ENCODE measurements at places on chromosomes 3 and 15.
A peak's percentile ranks its signal among the peaks of the same experiment; 100 is the strongest.

DNA sequence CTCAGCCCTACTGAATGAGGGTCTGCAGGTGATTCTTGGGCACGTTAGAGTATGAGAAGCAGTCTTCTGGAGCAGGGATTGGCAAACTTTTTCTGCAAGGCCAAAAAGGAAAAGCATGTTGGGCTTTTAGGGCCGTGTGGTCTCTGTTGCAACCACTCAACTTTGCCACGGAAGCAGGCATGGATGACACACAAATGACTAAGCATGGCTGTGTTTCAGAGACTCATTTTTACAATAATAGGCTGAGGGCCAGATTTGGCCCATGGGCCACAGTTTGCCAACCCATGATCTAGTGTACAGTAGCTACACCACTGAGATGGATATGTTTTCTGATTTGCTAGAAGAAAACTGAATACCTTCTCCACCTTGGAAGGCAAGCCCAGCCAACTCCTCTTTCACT lies 66.1 kb upstream of the PRICKLE2 start:
- DNase-seq, result no peak

GRCh38 chr15:72783004-72783639 lies 436 bp downstream of the ADPGK start:
- no peak for DNase-seq

DNA sequence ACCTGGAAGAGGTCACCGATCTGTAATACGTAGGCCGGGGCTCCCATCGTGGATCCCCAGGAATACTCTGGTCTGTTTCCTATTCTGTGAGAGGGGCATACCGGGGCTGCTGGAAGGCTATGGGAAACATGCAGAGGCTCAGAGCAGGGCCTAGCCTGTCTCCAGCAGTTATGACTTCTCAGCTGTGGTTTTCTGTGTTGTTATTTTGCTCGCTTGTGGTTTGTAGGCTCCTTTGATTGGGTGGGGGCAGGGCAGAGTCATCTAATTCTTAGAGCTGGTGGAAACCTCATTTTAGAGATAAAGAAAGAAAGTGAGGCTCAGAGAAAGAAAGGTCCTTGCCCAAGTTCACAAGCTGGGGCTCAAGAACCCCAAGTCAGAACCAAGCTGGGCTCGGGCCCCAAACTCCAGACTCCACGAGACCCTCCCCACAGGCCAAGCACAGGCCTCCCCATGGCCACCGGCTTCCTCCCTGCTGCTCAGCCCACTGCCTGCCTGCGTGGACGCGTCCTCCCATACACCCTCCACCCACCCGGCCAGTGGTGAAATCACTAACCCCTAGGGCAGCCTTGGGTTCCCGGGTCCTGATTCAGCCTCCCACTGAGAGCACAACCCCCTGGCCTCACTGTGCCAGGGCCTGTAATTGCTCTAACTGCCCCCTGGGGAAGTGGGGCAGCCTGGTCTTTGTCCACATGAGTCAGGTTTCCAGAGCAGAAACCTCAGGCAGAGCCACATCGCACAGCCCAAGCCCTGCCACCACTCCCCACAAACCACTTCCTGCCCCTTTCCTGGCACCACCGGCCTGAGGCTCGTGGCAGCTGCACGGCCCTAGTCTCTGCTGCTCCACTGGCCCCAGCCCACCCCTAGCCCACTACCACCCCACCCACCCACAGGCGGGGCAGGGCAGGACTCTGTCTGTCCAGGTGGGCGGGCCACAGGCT lies 270.8 kb downstream of the UACA start:
- peak; percentile 56 for DNase-seq

- no peak for DNase-seq
These were observed 291.8 kb downstream of the UBE2E2 start for GRCh38 chr3:23494967-23495366.

DNA sequence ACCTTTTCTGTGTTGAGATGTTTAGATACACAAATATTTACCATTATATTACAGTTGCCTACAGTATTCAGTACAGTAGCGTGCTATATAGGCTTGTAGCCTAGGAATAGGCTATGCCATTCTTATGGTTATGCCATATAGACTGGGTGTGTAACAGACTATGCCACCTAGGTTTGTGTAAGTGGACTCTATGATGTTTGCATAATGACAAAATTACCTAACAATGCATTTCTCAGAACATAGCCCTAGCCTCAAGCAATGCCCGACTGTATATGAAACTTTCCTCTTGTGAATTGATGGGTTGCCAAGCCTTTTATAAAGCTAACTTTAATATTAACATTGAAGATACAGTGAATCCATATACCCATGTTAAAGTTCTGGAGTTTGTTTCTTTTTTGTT lies 10.3 kb upstream of the PHLDB2 start:
- no peak for DNase-seq

DNA sequence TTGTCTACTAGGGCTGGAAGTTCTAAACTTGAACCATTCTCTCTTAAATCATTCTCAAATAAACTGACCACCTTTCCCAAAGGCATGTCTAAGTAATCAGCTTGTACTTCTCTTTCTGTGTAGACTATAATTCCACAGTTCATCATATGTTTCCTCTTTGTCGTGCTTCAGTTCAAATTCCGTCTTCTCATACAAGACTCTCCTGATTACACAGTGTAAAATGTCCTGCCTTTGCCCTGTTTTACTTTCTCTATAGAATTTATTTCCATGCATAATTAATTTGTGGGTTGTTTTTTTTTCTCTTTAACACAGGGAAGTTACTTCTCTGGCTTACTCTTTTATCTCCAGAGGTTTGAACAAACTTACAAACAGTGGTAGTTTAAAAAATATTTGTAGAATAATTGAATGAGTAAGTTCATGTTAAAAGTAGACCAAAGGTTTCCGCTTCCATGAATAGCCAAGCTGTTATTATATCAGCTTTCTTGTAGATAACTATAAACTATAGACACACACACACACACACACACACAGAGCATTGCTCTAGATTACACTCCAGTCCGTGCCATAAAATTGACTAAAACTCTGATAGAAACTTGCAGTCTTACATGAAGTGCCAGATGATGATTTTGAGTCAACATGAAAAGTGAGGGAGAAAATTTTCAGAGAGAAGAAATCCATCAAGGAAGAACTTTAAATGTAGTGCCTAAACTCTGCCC lies 119.0 kb downstream of the SUCNR1 start:
- no peak for DNase-seq

- no peak for DNase-seq
These were observed 654.9 kb upstream of the KCNMB2 start for GRCh38 chr3:177881351-177881750.

- no peak for DNase-seq
These were observed 293.1 kb downstream of the NLGN1 start for GRCh38 chr3:173690542-173691180.

GRCh38 chr15:89433686-89434085 lies 62.7 kb downstream of the RHCG start:
- no peak for DNase-seq

GRCh38 chr3:88010810-88011209 lies 48.0 kb downstream of the CGGBP1 start:
- no peak for DNase-seq

DNA sequence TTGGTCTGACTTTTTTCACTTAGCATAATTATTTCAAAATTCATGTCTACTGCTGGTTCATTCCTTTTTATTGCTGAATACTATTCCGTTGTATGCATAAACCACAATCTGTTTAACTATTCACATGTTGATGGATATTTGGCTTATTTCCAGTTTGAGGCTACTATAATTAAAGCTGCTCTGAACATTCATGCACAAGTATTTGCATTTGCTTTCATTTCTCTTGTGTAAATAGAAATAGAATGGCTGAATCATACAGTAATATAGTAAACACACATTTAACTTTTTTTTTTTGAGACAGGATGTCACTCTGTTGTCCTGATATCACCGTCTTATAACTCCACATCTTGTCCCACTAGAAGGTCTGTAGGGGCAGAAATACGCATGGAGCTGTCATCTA lies 57.3 kb downstream of the NMNAT3 start:
- DNase-seq, result no peak

DNA sequence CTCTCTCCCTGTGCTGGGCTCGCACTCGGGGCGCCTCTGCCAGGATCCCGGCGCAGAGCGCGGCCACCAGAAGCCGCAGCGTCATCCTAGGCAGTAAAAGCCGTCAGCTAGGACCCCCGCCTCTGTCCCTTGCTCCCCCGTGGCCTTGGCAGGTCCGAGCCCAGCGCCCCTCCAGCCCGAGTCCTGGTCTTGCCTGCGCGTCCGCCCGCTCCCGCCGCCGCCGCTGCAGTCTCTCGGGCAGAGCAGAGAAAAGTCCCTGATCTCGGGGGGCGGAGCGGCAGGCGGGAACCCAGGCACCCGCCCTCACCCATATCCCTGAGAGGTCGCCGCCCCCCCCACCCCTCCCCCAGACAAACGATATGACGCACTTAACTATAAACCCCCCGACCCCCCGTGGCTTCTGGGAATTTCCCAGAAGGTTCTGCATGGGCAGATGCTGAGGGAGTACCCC lies at the start of gene COL7A1:
Gene COL7A1 (minus strand): TSS at position 255 of the 451 bp plus-strand sequence. CDS start 170 bp downstream, at position 85.
- no peak for DNase-seq

DNA sequence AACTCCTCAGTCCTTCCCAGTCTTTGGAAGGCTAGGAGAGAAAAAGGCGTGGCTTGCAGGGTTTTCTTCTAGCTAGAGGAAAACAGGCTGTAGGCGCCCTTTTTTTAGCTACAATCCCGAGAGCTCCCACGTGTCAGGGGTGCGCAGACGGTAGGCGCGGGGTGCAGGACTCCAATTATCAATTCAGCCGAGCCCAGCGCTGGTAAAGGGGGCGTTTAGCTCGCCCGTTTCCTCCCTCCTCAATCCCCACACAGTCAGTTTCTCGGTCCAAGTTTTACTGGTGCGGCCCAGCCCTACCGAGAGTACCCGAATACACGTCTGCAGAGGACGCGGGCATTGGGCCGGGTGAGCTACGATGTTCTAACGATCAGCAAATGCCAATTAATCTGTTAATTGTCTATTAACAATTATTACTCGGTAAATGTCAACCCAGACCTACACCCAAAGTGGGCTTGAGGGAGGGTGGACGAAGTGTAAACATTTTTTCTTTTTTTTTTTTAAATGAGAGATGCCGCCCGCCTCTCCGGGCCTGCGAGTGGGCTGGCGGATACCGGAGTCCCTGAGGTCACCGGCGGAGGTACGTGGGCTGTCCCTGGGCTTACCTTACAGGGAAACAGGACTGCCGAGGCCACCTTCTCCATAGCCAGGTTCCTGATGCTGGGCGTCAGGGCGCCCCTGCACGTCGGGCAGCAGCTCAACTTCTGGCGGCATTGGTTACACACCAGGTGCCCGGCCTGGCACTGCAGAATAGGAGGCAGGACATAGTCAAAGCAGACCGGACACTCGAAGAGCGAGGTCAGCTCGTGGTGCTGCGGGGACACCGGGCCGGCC lies 923 bp downstream of the SIAH2 start:
- DNase-seq, result no peak

- no peak for DNase-seq
These were observed 73.3 kb downstream of the MRPL46 start for GRCh38 chr15:88393719-88394519.

DNA sequence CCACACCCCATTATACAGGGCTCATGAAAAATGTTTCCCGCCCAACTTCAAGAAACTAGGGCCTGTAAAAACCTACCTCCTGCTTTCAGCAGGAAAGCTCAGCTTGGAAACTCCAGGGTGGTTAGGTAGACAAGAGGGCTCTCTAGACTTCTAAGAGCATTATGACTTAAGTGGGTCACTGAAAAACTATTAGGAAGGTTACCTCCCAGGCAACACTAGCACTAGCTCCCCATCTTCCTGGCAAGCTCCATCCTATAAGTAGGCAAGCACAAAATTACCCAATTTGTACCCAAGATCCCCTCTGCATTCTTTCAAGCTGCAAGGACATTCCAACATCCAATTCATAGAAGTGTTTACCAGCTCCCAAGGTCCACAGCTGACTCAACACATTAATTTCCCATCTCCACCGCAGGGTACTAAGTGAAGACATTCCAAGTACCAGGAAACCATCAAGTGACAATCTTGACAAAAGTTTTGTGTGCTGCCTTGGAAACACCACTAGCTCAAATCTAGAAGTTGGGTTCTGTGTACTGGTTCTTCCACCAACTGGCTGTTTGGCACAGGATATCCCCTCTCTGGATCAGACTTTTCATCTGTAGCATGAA lies 46.9 kb downstream of the WNT5A start:
- DNase-seq, result no peak

DNA sequence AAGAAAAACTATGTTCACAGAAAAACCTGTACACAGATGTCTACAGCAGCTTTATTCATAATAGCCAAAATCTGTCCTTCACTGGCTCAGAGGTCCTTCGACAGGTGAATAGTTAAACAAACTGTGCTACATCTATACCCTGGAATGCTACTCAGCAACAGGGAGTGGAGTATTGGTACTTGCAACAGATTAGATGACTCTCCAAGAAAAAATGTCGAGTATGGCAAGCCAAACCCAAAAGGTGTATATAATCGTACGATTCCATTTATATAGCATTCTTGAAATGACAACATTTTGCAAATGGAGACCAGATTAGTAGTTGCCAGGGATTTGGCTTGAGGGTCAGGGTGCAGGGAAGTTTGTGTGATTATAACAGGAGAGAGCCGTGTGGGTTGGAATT lies 22.4 kb upstream of the RGMA start:
- no peak for DNase-seq

- no peak for DNase-seq
These were observed 6.7 kb downstream of the ZIC1 start for GRCh38 chr3:147415874-147416273.

- no peak for DNase-seq
These were observed 34.8 kb downstream of the LIPC start for GRCh38 chr15:58466566-58466965.

- DNase-seq, result no peak
These were observed 8.8 kb upstream of the NPHP3 start for GRCh38 chr3:132730891-132731580.

DNA sequence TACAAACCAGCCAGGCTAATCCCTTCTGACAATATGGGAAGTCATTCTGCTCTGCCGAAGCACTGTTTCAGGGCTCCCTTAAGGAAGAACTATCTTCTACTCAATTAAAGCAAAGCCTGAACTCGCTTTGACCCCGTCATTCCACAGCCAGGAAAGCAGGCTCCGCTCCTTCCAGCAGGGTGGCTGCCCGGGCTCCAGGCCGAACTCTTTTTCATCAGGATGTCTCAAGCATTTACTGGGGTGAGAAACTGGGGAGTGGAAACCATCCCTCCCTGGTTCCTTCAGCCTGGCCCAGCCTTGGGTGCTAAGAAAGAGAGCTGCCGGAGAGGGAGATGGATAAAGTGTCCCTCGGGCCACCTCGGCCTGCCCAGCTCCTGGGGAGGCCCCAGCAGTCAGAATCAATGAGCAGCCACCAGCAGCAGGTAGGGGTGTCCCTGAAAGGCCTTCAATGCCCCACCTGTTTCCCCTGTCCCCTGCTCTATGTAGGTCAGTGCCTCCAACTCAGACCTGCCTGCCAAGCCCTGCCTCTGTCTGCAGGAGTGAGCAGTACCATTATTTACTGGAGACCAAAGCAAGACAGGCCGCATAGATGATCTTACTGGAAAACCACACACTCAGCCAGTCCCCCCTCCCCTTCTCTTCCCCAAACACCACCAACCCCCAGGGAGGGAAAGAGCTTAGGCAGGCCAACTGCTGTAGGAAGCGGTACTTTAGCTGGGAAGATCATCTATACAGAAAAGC lies 225.6 kb upstream of the TLE3 start:
- DNase-seq, result no peak

- DNase-seq, result no peak
These were observed 222.0 kb upstream of the MANF start for GRCh38 chr3:51163051-51163450.
